Mesenteric fat pad (tissue), 1 donor: ENCODE measurements at places on chromosomes 7 and 10.
A peak's percentile ranks its signal among the peaks of the same experiment; 100 is the strongest.

DNA sequence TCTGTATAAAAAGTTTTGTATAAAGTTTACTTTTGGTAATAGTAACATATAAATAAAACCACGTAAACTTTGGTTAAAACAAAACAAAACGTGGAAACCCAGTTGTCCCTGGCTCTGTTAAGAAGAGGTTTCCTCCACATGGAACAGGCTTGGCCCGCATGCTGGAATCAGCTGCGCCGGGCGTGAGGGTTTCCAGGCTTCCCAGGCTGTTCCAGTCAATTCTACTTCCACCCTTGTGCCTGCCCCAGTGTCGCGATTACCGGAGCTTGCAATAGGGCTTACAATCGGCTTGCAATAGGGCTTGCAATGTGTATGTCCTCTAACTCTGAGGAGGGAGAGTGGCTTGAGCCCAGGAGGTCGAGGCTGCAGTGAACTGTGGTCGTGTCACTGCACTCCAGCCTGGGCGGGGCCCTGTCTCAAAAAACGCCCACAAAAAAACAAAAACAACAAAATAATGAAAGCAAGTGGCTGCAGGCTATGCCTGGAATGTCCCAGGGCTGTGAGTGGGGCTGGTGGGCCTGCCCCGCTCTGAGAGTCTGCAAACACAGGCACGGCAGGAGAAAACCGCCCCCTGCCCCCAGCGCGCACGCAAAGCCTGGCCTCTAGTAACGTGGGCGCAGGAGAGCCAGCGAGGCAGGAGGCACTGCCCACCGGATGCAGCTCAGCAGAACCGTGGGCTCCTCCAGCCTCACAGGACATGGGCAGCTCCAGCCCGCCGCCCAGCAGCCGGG lies 16.3 kb downstream of the CYP2W1 start:
- no peak for DNase-seq

DNA sequence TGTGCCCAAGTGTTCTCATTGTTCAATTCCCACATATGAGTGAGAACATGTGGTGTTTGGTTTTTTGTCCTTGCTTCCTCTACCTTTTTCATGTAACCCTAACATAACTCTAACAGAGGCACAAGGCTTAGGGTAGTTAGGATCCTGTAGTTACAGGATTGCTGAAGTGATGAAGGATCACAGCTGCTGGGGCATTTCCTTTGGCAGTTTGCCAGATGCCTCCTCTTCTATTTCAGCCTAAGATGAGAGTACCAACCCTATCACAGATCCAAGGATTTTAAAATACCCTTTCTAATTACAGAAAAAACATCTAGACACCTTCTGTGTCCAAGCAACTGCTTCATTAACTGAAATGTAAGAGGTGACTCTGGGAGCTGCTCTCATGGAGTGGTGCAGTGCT lies 141.7 kb upstream of the COL1A2 start:
- no peak for DNase-seq

DNA sequence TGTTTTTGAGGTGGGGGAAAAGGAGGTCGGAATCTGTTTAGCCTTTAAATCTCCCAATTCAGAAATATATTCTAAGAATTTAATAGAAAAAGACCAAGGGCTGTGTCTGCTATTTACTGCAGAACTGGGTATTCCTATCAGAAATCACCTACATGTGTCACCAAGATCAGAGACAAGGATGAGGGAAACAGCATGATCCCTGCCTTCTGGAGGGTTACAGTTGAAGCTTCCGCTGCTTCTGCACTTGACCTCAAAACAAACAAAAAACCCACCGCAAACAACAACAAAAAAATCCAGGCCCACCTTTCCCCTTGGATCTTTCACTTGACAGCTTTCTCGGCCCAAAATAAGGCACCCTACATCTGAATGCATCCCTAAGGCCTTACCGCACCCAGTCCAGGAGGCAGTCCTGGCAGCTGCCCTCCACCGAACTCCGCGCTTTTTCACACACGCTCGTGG lies 750 bp upstream of the CDK14 start:
- no peak for DNase-seq

DNA sequence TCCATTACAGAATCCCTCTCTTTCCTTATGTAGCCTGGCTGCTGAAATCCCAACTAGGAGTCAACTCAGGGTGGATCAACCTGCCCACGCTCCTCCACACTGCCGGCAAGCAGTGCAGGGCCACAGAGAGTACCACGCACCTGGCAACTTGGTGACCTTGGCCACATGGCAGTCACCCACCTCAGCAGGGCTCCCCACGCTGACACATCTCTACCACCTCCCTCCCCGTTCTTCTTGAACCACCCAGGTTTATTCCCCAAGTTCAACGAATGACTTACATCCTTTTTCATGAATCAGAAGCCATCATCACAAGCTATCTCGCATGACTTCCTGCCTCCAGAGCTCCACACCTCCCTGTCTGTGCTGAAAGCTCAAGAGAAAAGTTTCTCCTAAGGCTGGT lies 153.4 kb downstream of the GRID1 start:
- no peak for DNase-seq

- DNase-seq = no peak
These were observed 40.4 kb downstream of the PHTF2 start for GRCh38 chr7:77838929-77839491.

- DNase-seq = no peak
These were observed 6.7 kb downstream of the PRKAG2 start for GRCh38 chr7:151869968-151870918.

- DNase-seq = no peak
These were observed 70.1 kb downstream of the AMZ1 start for GRCh38 chr7:2757904-2758672.

- DNase-seq = peak; percentile 81
These were observed 19.7 kb downstream of the AQP1 start for GRCh38 chr7:30931161-30931928.

DNA sequence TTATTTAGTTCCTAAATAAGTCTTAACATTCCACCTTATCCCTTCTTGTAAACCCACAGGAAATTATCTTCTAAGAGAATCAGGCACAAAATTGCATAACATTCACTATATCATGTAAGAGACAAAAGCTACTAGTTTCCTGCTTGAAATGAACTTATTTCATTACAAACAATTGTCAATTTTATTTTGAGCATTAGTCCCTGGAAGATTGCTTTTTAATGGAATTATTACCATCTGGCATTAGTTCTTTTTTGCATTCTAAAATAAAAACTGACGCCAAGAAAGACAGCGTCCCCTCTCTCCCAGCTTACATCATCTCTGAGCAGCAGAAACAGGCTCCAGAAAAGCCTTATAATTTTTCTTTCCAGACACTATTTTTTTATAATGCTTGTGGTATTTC lies 121.8 kb downstream of the NOC3L start:
- no peak for DNase-seq

GRCh38 chr7:117061751-117062150 lies 108.5 kb downstream of the ST7 start:
- no peak for DNase-seq

GRCh38 chr10:109784236-109784635 lies 139.1 kb downstream of the XPNPEP1 start:
- no peak for DNase-seq

DNA sequence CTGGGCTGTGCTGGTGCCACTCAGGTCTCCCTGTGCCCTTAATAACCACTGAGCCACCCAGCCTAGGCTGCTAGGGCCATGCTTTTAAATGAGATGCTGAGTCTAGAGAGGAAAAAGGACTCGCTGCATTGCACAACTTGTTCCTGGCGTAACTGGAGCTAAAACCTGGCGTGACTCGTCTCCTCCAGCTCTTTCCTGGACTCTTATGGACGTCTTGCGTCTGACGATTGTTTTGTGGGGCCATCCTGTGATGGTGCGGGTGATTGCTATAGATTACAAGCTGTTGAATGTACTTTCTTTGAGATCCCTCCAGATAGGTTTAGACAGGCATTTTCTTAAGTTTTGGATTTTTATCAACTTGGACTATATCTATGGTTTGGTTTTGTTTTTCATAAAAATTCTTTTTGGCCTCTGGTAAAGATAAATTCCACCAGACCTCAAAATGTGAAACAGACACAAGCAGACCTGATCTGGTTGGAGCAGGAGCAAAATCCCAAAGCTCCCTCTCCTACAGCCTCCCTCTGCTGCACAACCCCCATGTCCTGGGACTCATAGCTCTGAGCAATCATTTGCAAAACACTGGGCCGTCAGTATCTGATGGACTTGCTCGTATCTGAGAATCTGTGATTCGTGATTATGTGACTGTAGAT lies 230.3 kb downstream of the ARHGAP12 start:
- no peak for DNase-seq

DNA sequence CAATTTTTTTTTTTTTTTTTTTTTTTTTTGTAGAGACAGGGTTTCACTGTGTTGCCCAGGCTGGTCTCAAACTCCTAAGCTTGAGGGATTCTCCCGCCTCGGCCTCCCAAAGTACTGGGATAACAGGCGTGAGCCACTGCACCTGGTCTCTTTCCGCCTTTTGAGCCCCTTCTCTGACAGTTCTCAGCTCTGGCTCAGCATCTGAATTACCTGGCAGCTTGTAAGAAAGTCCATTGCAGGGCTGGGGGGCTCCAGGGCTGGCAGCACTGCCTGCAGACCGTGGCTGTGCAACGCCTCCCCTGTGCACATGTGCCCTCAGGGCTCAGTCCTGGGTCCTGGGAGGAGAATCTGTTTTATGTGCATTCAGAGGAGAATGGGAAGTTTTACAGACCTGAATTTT lies 37.6 kb downstream of the VWA2 start:
- peak; percentile 79 for DNase-seq

DNA sequence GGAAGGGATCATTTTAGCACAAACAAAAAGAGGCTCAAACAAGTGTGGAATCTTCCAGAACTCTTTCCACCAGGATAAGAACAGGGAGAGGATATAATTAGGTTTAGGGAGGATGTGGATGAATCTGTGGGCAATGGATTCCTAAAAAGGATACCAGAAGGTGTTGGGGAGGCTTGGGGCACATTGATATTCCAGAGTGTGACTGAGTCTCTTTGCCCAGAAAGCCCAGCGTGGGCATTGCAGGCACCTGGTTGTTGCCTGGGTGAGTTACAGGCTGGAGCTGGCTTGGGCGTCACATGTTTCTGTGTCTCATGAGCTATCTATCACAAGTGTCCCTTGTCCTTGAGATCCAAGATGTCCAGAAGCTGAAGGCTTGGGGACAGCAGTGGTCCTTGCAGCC lies 3.3 kb downstream of the COL26A1 start:
- DNase-seq = no peak

DNA sequence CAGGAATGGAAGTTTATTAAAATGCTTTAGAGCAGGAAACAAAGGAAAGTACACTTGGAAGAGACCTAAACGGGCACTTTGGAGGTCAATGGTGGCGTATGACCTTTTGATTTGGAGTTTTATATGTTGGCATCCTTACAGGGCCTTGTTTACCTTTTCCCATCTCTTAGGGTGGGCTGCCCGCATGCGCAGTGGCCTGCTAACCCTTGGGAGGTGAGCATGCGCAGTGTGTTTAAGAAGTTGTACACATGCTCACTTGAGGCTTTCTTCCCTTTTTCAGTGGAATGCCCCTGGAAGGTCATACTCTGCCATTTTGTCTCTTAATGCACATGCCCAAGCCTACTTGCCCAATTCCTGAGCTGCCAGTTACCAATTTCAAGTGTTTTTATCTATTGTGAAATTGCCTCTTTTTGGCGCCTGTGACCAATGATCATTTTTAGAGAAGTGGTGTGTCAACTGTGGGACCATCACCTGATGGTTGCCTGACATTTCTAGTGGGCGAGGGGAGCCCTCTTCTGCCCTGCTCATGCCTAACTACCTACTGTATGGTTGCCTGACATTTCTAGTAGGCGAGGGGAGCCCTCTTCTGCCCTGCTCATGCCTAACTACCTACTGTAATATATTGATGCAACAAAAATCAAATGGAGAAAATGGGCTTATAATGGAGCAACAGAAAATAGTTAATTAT lies 138.0 kb downstream of the PPP1R9A start:
- no peak for DNase-seq

GRCh38 chr10:7561216-7561893 lies 105.4 kb downstream of the ITIH5 start:
- no peak for DNase-seq

GRCh38 chr10:77842652-77843212 lies 83.8 kb downstream of the DLG5 start:
- DNase-seq = no peak

DNA sequence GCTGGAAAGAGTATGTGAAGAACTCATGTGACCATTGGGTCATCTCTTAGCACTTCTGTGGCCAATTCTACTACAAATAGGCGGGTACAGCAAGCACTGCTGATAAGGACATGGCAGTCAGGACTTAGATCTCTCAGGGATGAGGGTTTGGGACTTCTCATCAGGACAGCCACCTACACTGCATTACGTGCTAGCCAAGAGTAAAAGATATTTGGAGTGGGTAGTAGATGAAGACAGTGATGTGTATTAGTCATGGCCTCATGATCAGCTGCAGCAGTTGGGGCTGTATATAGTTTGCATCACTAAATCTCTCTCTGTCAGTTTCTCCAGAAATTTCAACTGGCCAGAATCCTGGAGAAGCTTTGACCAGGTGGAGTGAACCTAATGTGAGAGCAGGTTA lies 9.2 kb downstream of the TAS2R60 start:
- DNase-seq = no peak
